Stimulated activated effector memory CD8-positive, alpha-beta T cell treated with anti-CD3 and anti-CD28 coated beads, Interleukin-12 subunit alpha, Interleukin-12 subunit beta, amount 100 ng/mL, for 72 hours (primary cell): ENCODE measurements at places on chromosomes 5 and 9.

DNA sequence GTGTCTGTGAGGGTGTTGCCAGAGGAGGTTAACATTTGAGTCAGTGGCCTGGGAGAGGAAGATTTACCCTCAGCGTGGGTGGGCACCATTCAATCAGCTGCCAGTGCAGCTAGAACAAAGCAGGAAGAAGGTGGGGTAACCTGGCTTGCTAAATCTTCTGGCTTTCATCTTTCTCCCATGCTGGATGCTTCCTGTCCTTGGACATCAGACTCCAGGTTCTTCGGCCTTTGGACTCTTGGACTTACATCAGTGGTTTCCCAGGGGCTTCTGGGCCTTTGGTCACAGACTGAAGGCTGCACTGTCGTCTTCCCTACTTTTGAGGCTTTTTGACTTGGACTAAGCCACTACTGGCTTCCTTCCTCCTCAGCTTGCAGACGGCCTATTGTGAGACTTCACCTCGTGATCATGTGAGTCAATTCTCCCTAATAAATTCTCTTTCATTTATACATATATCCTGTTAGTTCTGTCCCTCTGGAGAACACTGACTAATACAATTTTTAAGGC lies 38.1 kb downstream of the PBX3 start:
- peak; percentile 51 for DNase-seq

DNA sequence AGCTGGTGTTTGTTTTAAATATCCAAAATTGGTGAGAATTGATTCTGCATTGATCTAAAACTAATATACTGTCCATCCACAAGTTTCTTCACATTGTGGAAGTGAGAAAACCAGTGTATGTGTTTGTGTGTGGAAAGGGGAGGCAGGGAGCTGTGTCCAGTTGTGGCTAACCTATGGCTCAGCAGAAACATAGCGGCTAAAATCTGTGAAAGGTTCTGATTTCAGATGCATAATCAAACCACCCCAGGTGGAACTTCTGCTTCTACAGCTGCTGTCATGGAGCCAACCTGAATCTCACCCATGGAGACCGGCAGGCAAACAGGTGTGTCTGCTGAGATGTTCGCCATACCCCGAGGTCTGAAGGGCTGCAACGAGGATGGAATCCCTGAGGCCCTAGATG lies at the start of gene TAF11L14:
Gene TAF11L14, plus strand, starts transcription at position 301 of the 400 bp plus-strand sequence.
- DNase-seq: no peak

GRCh38 chr5:5572976-5573797 lies 150.7 kb downstream of the ICE1 start:
- no peak for DNase-seq

DNA sequence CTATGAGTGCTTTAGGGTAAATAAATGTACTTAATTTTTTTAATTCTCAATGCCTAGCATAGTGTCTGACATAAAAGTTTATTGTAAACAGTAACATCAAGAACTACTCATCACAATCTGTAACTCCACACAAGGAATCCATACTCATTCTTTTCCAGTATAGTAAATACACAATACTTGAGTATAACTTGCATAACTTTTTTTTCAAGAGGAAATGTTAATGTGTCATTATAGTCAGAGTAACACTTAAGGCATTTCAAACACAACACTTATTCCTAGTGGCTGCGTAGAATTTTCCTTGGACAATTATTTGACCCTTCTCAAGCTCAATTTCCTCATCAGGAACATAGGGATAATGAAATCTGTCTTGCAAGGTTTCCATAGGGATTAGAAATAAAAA lies 584.3 kb downstream of the CAAP1 start:
- no peak for DNase-seq

- DNase-seq: no peak
These were observed 94.3 kb upstream of the EQTN start for GRCh38 chr9:27391040-27391895.

DNA sequence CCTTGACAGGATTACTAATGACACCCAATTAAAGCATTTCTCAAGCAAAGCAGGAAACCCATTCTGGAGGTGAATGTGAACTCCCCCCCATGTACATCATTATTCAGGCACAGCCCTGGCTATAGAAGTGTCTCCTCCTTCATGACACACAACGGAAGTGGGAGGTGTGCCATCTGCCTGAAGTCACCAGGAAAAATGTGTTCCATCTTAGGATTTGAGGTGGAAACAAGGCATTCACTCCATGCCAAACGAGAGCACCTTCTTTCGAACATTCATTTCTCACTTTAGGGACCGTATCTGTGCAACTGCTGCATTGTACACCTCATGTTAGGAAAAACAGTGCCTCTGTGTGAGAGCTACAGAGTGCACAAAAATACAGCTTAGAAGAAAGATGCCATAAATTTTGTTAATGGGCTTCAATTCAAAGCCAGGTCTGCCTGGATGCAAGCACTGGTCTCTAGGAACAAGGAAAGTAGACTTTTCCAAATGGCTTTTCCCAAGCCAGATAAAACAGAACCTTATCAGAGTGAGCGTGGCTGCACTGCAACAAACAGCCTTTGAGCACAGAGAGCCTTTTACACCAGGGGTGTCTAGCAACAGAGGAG lies 19.4 kb downstream of the GOLM1 start:
- no peak for DNase-seq

GRCh38 chr9:70409800-70410199 lies 4.7 kb downstream of the KLF9 start:
- no peak for DNase-seq

DNA sequence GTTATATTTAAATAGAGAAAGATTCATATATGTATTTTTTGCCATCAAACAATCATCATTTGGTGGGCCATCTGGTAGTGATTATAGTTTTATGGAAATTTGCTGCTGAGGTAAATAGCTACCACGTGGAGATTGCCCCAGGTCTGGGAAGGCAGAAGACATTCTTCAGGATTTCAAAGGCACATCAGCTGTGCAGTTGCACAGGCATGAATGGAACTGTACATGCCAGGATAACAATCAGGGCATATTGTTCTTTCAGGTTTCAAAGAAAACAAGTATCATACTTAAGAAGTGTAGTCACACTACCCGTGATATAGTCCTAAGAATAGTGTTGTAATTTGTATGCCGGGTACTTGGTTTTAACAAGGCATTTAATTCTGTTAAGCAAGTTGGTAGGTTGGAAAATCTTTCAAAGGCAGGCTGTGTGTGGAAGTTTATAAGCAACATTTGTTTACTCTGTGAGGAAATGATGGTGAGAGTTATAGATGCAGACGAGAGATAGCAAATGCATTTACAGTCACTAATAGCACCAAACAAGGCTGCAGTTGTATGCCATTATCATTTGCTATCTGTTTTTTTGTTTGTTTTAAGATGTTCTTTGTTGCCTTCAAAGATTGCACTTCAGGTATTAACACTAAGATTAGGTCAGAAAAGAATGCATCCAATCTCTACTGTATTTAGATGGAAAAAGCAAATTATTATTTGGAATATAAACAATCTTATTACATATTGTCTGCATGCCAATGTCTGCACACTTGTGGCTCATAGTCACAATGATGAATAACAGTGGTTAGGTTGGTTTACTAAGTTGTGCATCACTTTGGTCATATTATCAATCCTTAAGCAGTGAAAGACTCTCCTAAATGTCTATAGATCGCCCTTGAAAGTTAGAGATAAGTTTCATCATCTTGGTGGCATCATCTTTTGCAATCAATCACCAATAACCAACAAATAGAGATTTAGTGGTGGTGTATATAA lies 55.3 kb downstream of the RPS23 start:
- DNase-seq: no peak

DNA sequence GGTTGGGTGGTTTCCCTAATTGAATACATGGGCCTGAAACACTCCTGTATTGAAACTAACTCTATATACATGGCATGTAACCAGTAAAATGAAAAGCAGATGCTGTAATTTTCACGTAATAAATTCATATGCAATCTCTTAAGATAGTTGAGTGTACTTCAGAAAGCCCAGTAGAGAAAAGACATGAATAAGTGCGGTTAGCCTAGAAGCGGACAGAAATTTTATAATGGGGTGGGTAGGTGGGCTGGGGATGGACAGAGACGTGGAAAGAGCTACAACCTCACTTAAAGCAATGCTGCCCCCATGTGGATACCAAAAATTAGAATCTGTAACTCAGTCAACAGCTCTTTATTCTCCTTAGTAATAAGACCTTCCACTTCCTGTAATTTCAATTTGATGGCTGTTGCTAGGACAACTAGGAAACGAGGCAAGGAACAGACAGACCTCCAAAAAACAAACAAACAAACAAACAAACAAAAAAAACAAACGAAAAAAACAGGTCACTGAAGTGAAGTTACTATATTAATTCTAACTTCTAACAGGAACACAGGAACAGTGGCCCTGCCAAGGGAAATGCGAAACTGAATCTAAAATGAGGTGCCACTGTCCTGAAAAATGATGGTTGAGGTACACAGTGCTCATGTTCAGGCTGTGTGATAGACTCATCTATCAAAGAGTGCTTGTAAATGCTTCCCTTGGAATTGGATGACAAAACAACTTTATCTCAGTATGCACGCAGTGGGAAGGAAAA lies 103.4 kb upstream of the GNA14 start:
- DNase-seq: no peak

GRCh38 chr5:6570530-6570929 lies 62.3 kb downstream of the NSUN2 start:
- DNase-seq: peak; percentile 23

- no peak for DNase-seq
These were observed 332.8 kb downstream of the MLLT3 start for GRCh38 chr9:20289423-20290010.

DNA sequence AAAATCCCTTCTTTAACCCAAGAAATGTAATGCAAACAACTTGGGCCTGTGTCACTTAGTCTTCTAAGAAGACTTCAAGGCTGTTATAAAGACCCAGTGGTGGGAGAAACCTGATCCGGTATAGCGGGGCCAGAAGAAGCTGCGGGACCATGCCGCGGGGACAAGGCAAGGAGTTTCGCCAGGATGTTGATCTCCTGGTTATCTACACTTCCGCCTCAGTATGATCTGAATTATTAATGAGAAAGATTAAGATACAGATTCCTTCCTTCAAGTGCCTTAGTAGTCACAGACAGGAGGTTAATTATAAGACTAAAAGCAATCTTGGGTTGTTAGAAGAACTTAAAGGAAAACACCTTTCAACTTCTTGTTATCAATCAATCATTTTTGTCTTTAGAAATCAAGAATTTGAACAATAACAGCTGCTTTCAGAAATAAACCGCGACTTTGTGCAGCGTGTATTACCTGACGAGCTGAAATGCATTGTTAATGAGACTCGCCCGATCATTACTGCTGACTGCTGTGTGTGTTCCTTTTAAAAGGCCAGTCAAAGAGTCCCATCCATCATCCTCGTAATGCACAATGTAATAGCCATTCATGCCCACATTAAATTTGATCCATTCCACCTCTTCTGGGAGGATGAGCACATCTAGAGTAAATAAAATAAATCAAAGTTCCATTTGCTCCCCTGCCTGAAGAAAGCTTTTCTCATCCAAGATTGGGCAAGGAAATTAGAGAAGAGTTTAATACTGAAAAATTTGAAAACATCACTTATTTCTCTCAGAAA lies 22.2 kb downstream of the ERAP1 start:
- DNase-seq: no peak

DNA sequence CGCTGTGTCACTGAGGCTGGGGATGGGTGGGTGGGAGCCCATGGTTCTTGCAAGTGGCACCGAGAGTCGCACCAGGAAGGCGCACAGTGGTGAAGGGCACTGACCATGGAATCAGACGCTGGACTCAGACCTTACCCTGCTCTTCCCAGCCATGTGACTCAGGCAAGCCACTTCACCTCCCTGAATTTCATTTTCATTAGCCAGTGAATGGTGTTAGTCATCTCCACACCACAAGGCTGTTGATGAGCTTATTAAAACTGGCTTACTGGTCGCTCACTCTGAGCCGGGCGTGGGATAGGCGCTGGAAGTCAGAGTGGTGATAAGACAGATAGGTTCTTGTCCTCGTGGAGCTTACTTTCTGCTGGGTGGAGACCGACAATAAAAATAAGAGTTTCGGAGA lies 25.1 kb downstream of the FGF18 start:
- DNase-seq: no peak

DNA sequence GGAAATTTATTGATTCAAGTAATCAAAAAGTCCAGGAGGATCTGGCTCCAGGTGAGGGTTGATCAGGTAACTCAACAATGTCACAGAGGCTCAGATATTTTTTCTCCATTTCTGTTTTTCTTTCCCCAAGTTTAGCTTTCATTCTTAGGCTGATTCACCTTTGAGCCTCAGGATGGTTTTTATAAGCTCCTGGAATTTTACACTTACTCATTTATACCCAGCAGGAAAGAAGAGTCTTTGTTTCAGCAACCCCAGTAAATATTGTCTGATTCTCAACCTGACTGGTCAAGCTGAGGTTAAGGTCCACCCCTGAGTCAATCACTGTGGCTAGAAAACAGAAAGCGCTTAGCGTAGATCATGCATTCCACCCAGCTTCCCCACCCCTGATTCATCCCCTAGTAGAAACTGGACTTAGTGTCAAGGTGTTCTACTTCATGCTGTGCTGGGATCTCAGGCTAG lies 500.6 kb downstream of the KIF4B start:
- no peak for DNase-seq

- DNase-seq: no peak
These were observed 12.6 kb upstream of the TTC23L start for GRCh38 chr5:34826347-34826746.

DNA sequence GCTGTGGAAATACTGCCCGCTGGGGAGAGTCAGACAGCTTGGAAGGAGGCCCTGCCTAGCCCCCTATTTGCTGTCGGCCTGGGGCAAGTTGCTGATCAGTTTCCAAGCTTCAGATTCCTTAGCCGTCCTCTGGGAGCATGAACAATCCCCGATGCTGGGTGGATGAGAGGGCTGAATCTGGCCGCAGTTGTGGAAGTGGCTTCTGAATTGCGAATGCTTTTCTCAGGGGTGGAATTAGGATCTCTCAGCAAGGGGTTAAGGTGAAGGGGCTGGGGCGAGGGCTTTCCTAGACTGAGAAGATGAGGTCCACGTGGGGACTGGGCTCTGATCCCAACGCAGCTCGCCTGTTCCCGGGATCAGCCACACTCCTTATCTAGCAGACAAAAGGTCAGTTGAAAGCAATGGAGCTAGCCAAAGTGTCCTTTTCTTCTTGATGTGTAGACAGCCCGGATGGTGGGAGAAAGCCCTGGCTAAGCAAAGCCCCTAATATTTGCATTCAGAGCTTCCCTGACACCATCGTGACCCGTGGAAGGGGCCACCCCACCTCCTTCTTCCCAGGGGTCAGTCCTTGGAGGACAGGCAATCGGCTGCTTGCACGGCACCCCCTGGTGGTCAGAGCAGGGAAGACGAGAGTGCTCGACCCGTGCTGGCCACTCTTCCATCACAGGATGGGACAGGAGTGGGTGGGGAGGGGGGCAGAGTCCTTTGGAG lies 54.9 kb downstream of the COL15A1 start:
- DNase-seq: peak; percentile 86

GRCh38 chr5:45399041-45399440 lies 297.1 kb downstream of the HCN1 start:
- no peak for DNase-seq
